Stimulated activated CD8-positive, alpha-beta memory T cell treated with anti-CD3 and anti-CD28 coated beads, Interleukin-7, amount 100 ng/mL, for 1 hour (primary cell): ENCODE measurements at places on chromosomes 11 and 22.

GRCh38 chr22:36329254-36330078 is 58.3 kb downstream of the MYH9 start:
- peak; percentile 68 for DNase-seq

- DNase-seq, result no peak
Measured at GRCh38 chr11:121755191-121755590, 302.4 kb upstream of the SORL1-AS1 start.

- DNase-seq, result no peak
Measured at GRCh38 chr11:9138133-9138453, 46.7 kb upstream of the SCUBE2 start.

- no peak for DNase-seq
Measured at GRCh38 chr11:134466610-134467567, 54.8 kb upstream of the B3GAT1 start.

GRCh38 chr22:25745341-25746011 is 3.5 kb downstream of the MYO18B start:
- DNase-seq, result no peak

DNA sequence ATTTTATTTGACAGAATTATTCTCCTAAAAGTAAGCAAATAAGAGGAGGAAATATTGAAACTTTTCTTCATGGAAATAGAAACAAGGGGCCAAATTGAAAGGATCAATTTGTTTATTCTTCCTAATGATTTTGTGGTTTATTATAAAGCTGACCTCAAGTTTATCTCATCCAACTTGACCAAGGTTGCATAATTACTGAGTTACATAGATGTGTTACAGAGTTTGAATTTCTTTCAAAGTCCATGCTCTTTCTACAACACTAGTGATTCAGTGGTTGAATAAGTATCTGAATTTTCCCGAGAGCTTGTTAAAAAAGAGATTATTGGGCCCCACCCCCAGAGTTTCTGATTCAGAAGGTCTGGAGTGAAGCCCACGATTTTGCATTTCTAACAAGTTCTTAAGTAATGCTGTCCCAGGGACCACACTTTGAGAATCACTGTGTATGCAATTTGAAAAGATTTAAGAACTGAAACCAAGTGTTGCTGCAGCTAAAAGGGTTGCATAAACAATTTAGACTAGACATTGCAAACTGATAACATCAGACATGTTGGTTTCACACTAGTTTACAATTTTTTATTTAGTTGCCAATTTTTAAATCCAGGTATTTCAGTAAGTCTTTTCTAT is 485.7 kb upstream of the ANO5 start:
- DNase-seq, result no peak

DNA sequence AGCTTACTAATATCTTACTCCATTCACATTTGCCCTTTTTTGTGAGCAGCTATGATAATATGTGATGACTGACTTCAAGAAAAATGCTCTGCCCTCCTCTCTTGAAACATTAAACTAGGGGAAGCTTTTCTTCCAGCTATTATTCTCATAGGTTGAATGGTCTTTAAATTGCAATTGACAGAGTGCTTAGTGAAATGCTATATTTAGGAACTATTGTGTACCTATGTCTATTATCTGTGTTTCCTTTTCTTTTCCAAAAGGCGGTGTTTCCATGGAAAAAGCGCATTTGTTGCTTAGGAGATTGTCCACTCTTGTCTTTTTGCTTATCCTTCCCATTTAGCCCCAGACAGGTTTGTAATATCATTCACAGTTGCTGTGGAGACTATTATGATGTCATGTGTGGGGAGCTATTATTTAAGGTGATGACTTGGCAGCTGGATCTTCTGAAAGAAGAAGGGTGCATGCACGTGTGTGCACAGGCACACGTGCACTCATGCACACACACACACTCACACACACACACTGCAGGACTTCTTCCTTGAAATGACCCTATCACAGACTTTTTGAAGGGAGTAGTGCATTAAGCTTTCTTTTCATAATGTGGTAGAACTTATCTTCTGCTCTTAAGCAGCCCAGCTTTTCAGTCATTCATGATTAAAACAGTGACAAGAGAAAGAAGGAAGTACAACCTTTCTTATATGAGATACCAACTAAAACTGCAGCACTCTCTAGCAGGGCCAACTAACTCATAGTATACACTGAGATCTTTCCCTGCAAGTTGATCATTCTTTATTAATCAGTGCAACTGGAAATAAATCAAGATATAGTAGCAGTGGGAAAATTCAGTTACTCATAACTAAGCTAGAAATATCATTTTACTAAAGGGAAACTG is 340.8 kb upstream of the MTNR1B start:
- DNase-seq, result no peak

GRCh38 chr22:48782811-48783511 is 1044.7 kb downstream of the BRD1 start:
- DNase-seq, result no peak

DNA sequence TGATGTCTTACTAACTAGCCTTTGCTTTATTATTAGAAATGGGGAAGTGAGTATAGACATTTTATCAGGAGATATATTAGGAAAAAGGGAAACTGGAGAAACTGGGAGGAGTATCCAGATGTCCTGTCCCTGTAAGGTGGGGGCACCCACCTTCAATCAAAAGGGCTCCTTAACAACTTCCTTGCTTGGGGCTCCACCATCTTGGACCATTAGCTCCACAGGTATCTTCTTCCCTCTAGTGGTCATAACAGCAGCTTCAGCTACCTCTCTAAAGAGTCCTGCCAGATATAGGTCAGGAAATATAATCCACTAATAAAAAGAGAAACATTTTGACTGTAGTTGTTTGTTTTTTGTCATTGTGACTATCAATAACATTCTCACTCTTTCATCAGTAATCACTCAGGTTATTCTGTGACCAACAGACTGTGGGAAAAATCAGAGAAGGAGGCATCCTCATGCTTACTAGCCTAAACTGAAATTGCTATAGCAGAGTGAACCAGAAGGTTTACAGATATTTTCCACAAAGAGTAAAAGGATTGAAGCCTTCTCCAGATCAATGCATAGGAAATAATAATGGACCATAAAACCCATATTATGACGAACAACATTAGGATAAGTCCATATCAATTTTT is 10.4 kb downstream of the OR51B4 start:
- no peak for DNase-seq

DNA sequence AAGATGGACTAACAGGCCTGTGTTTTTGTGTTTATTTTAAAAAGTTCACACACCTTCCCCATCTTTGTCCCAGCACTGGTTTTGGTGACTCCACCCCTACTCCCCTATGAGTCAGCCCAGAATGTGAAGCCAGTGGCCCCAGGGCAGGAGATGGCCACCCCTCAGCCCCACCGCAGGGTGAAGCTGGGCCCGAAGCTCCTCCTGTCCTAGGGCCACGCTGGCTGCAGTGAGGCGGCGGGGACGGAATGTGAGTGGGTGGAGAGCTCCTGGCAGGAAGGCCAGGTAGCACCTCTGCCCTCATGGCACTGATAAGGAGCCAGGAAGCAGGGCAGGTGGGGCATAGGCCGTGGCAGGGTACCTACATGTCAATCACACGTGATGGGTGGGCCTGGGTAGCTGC is 39.9 kb downstream of the SGSM3 start:
- no peak for DNase-seq

- no peak for DNase-seq
Measured at GRCh38 chr11:65090628-65091027, 5.4 kb upstream of the VPS51 start.

GRCh38 chr22:48137640-48138039 is 1375.2 kb downstream of the TBC1D22A start:
- no peak for DNase-seq

DNA sequence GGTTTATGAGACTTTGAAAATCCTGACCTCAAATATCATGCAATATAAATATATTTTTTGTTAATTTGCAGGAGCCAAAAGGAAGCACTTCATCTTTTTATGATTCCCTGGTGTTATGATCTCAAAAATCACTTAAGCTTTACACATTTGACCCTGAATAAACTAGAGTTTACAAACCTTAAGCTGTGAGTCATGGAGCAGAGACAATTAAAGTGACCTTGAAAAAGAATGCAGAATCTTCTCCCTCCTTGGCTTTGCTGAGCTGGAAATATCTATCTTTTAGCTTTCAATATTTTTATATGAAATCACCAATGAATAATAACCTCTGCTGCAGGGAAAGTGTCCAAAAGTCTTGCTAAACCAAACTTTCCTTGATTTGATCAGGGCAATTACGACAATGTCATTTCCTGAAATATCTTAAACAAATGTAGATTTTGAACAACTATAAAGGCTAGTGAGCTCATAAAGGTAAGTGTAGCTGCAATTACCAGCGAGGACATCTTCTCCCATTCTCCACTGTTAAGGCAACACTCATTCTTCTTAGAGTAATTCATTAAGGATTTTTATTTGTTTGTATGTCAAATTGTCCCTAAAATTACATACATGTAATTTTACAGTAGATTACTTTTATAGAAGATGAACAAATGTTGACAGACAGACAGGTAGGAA is 747.0 kb upstream of the LUZP2 start:
- no peak for DNase-seq
